Dermis blood vessel endothelial cell (primary cell): ENCODE measurements at places on chromosomes 3 and 15.

- peak; percentile 83 for DNase-seq
Measured at GRCh38 chr3:113287803-113288648, 76.7 kb downstream of the BOC start.

- DNase-seq: peak; percentile 81
Measured at GRCh38 chr15:69080295-69081248, 66.1 kb downstream of the NOX5 start.

DNA sequence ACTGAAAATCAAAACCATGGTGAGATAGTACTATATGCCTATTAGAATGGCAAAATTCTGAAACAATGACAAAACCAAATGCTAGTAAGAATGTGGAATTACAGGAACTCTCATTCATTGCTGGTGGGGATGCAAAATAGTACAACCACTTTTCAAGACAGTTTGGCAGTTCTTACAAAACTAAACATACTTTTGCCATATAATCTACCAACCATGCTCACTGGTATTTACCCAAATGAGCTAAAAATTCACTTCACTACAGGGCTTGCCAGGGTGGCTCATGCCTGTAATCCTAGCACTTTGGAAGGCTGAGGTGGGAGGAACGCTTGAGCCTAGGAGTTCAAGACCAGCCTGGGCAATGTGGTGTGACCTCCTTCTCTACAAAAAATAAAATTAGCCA is 40.0 kb downstream of the MYO9A start:
- DNase-seq: no peak

- peak; percentile 85 for DNase-seq
Measured at GRCh38 chr3:124878561-124879336, 8.4 kb downstream of the ITGB5 start.

- DNase-seq: no peak
Measured at GRCh38 chr3:88628901-88629300, 478.5 kb upstream of the EPHA3 start.

GRCh38 chr3:144866476-144866875 is 894.9 kb downstream of the DIPK2A start:
- DNase-seq: no peak

DNA sequence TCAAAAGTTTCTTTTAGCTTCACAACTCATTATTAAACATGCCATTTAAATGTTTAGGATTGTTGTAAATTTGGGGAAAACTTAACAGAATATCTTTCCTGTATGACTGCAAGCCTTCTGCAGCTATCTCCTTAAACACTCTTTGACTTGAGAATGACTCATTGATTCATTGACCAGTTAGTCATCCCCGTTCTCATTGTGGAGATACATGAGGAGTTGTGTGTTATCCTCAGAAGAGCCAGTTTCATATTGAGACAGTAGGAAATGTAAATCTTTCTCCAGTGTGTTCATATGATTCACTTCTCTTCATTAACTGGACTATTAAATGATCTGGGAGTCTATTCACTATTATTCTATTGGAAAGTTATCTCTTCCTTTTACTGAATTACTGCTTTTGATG is 83.0 kb downstream of the CRYGS start:
- DNase-seq: peak; percentile 10

DNA sequence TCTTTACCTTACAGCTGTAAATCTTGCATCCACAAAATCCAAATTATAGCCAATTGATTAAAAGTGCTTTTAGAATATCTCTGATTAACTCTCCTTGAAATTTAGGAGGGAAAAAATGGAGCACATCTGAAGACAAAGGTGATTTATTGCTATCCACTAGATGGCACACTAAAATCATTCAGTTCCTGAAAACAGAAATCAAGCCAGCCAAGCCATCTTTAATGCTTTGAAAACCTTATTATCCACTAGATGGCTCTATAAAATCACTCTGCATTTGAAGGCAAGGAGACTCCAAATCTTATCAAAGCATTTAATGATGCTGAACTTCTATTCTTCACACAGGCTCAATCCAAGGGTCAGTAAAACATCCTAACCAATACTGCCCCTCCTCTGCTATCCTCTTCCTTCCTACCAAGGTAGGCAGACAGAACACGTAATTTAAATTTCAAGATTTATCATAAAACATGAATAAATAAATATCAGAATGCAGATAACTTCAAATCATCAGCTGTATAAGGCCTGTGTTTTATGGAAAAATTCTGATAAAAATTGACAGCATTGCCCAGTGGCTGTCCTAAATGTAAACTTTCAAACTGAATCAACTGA is 48.4 kb downstream of the GOLIM4 start:
- peak; percentile 86 for DNase-seq

DNA sequence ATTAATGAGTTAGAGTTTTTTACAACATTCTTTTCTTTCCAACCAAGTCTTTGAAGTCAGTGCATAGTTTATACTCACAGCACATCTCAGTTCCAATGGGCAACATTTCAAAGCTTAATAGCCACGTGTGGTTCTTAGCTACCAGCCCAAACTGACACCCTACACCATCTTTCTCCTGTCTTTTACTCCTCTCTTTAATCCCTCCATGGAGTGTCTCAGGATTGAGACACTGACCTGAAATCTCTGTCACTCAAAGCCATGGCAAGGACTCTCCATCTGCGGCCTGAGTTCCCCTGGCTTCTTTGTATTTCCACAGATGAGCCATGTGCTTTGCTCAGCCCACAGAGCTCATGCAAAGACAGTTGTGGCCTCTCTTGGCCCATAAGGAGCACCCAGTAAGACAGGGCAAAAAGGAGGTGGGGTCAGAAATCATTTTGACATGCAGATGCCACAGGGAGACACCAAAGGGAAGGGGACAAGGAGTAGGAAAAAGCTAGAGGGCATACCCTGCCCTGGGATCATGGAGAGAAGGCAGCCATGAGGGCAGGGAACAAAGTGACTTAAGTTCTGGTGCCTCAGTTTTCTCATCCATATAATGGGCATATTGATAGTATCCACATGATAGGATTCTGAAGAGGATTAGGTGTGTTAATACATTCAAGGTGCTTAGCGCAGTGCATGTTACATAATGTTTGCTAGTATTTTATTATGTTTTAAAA is 493.6 kb upstream of the PROK2 start:
- DNase-seq: no peak

- peak; percentile 21 for DNase-seq
Measured at GRCh38 chr15:34358367-34358766, 8.6 kb downstream of the LPCAT4 start.

DNA sequence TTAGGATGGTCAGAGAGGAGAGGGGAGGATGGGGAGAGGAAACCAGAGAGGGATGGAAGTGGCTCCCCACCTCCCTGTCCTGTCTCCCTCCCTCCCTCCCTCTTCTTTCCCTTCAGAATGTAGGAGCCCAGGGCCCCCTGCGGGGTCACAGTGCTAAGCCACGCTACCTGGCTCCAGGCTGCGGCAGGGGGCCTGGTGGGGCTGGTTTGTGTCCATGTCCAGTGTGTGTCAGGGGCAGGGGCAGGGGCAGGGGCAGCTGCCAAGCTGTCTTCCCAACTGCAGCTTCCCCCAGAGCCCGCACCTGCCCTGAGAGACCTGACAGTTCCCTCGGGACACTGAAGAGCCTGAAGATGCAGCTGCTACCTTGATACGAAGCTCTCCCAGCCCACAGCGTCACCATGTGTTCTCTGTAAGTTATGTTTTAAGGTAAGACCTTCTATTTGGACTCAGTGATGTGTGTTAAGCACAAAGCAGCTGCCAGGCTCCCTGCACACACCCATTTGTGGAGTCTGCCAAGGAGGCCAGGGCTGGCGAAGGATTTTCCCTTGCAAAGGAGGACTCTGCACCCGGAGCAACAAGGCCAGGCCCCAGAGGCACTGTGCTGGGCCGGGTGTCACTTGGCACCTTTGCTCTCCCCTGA is 121.8 kb upstream of the SMAD3 start:
- no peak for DNase-seq

DNA sequence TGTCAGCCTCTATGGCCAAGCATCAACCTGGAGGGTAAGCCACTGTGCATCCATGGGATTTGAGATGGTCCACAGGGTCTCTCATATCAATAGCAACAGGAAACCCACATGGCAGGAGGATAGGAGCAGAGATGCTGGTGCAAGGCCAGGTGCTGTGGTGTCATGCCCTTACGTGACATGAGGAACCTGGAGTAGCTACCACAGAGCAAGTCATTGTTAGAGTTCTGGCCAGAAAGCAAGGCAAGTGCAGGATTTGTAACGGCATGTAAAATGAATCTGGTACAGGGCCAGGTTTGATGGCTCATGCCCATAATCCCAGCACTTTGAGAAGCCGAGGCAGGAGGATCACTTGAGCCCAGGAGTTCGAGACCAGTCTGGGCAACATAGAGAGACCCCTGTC is 14.8 kb upstream of the ZNF774 start:
- DNase-seq: no peak

DNA sequence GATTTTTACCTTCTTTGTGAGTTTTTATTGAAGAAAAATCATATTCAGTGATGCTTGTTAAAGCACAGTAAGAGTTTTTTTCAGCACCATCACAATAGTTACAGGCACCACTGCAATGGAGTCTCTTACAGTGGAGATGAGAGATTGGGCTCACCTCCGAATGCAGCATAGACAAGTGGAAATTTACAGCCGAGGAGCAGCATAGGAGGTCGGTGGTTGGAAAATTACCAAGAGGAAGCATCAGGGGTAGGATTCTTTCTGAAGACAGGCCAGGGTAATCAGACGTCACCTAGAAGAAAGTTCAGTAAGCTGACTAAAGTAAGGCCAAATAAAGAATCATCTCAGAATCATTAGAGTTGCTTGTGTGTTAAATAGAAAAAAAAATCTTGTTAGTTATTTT is 491.6 kb downstream of the RBMS3 start:
- DNase-seq: no peak

DNA sequence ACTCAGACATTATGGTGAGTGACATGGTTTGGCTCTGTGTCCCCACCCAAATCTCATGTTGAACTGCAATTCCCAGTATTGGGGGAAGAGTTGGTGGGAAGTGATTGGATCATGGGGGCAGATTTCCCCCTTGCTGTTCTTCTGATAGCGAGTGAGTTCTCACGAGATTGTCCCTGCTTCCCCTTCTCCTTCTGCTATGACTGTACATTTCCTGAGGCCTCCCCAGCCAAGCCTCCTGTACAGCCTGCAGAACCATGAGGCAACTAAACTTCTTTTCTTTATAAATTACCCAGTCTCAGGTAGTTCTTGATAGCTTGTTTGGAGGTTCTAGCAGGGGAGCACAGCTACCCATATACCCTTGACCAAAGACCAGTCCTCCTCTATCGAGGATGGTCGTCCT is 45.9 kb downstream of the ADAM10 start:
- DNase-seq: no peak

- no peak for DNase-seq
Measured at GRCh38 chr3:183114384-183115178, 15.3 kb upstream of the MCCC1 start.

GRCh38 chr15:89647191-89647851 is 7.9 kb downstream of the KIF7 start:
- DNase-seq: peak; percentile 83

DNA sequence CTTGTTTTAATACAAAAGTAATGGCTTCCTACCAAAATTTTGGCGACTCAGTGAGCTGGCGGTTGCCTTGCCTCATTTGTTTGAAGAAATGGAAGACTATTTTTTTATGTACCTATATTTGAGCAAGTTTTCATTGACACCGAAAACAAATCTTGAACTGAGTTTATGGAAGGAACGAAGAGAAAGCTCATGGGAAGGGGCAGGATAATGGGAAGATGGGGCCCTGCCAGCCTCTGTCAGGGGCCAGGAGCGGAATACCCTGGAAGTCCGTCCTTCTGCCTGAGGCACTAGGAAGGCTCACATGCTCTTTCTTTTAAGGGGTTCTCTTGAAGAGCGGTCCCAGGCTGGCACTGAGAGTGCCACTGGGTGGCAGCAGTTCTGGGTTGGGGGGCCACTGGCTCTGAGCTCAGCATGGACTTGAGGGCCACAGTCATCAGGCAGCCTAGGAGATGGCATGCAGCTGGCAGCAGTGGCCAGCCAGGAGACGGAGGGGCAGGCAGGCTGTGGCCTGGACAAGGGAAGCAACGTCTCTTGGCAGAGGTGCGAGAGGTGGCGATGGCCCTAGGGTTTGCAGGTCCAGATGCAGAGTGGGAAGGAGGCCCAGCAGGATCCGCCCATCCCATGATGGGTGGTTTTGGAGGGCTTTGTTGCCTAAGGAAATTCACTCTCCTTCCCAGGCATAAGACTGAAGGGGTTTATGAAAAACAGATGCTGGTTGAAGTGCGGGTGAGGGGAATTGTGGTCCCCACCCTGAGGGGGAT is 41.6 kb downstream of the ISG20 start:
- DNase-seq: no peak

DNA sequence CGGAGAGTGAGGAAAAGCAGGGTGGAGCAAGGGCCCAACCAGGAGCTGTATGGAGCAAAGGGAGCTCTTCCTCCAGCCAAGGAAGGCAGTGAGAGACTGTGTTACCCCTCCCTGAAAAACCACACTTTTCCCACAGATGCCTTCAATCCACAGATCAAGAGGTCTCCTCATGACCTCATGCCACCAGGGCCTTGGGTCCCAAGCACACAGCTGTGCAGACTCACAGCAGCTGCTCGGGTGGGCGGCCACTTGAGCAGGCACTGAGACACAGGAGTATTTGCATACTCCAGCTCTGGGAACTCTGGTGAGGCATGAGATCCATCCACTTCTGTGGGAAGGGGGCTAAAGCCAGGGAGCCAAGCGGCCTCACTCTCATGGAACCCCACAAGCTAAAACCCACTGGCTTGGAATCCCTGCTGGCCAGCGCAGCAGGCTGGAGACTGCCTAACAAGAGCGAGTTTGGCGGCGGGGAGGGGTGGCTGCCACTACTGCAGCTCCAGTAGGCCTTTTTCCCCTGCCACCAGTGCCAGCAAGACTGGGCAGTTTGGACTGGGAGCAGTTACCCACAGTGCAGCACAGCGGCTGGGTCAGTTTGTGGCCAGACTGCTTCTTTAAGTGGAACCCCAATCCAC is 880.6 kb upstream of the ARPP21 start:
- DNase-seq: no peak

- DNase-seq: no peak
Measured at GRCh38 chr3:53604232-53604631, 109.8 kb downstream of the CACNA1D start.

DNA sequence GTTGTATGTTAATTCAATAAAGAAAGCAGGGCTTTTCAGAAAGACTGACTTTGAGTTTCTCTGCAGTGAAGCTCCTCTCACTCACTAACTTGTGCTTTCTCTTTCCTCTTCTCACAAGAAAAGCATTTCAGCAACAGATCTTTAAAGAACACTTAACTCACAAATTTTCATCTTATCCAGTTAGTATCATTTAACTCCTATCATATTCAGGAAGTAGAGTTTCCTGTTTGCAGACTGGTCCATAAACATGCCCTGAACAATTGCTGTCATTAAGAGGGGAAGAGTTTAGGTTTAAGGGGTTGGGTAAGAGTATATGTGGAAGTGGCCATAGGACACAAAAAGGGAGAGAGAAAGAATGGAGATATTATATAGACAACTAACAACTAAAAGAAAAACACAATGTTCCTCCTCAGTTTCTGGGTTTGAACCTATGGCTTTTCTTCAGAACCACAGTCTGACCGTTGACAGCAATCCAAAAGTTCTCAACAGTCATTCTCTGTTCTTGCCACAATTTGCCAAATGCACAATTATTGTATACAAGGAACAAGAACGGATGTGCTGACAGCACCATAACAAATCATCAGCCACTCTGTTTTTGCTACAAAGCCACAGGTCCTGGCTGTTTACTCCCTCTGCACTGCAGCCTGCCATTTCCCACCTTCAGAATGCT is 63.9 kb downstream of the CHAC1 start:
- DNase-seq: peak; percentile 38
